ENCODE measurements at places on chromosomes 2 and 18. TPM values are rescaled to one million over a fixed set of nuclear protein-coding genes. Genes with fewer than 3 reads are reported as not detected.

Gene NT5DC4
- not detected for total RNA-seq

Gene KIF5C
- 0.14 TPM for total RNA-seq

Gene FOXI3
- not detected for total RNA-seq

Gene SIX3
- total RNA-seq: not detected

Gene DAW1
- 1.5 TPM for total RNA-seq

Gene MYCN
- total RNA-seq: 2.1 TPM

Gene REG3G
- not detected for total RNA-seq

Gene MYO3B
- under 0.01 TPM for total RNA-seq

Gene SPC25
- 7.6 TPM for total RNA-seq

Gene POTEF
- total RNA-seq: not detected

Gene CTDSP1
- total RNA-seq: 101 TPM

Gene HRH4
- under 0.01 TPM for total RNA-seq

Gene HOXD8
- 6.3 TPM for total RNA-seq

Gene STON1
- 20.1 TPM for total RNA-seq

Measured in placental pericyte (primary cell).